Activated CD4-positive, alpha-beta T cell treated with anti-CD3 and anti-CD28 coated beads, Interleukin-2, amount 10 ng/mL, durations not matched to agents 24 days and 14 days (primary cell): ENCODE measurements at places on chromosomes 1 and 21. TPM values are rescaled to one million over a fixed set of nuclear protein-coding genes. Genes with fewer than 3 reads are reported as not detected.

CYP4A11 gene
- total RNA-seq = not detected in 2 replicates

NCAM2 gene
- 0.14 TPM in 1 of 2 replicates, not detected in the other for total RNA-seq

AMY1A gene
- total RNA-seq = not detected in 2 replicates

KRTCAP2 gene
- total RNA-seq = 244 and 245 TPM in 2 replicates

ZMYM4 gene
- total RNA-seq = 25.6 and 31.0 TPM in 2 replicates

NBPF20 gene
- 0.63 and 1.1 TPM in 2 replicates for total RNA-seq

WDTC1 gene
- 17.4 and 18.2 TPM in 2 replicates for total RNA-seq

NBPF4 gene
- total RNA-seq = 0.14 TPM in 1 of 2 replicates, not detected in the other

OR2L2 gene
- total RNA-seq = 0.07 TPM in 2 replicates

POU3F1 gene
- total RNA-seq = 1.4 and 1.5 TPM in 2 replicates

TMEM240 gene
- 0.52 TPM in 1 of 2 replicates, not detected in the other for total RNA-seq

ALPL gene
- total RNA-seq = not detected in 2 replicates

SLC45A1 gene
- 0.12 and 0.38 TPM in 2 replicates for total RNA-seq

GRCh38 chr1:224504297-224505041, 69.9 kb upstream of the WDR26 start:
- no peak for DNase-seq

GRCh38 chr1:227886503-227886961, 61.2 kb downstream of the WNT9A start:
- DNase-seq = peak; percentile 45

GRCh38 chr1:72462186-72462905, 180.0 kb upstream of the NEGR1 start:
- DNase-seq = no peak

DNA sequence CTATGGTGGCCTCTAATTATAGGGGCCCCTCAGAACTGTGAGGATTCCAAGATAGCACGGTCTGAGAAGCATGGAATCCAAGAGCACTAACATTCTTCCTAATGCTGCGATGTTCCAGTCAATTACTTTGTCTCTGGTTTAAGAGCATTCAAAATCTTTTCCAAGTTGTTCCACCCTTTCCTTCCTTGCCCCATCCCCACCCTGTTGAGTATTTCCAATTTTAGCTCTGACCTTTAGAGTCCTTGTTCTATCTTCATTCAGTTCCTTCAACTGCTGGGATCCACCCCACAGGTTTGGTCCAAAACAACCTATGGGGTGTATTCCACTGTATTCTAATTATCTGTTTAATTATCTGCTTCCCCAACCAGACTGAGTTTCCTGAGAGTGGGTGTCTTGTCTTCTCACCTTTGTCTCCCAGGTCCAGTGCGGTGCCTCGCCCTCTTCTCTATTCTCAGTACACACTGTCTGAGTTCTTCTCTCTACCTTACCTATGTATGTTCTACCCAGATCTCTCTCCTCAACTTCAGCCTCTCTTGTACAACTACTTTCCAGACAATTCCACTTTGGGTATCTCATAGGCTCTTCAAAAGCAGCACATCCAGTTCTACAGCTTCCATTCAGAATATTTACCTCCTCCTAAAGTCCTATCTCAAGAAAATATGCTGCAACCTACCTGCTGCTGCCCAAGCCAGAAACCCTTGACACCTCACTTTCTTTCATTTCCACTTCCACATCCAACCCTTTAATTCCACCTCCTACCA, 25.0 kb upstream of the BCL9 start:
- no peak for DNase-seq

DNA sequence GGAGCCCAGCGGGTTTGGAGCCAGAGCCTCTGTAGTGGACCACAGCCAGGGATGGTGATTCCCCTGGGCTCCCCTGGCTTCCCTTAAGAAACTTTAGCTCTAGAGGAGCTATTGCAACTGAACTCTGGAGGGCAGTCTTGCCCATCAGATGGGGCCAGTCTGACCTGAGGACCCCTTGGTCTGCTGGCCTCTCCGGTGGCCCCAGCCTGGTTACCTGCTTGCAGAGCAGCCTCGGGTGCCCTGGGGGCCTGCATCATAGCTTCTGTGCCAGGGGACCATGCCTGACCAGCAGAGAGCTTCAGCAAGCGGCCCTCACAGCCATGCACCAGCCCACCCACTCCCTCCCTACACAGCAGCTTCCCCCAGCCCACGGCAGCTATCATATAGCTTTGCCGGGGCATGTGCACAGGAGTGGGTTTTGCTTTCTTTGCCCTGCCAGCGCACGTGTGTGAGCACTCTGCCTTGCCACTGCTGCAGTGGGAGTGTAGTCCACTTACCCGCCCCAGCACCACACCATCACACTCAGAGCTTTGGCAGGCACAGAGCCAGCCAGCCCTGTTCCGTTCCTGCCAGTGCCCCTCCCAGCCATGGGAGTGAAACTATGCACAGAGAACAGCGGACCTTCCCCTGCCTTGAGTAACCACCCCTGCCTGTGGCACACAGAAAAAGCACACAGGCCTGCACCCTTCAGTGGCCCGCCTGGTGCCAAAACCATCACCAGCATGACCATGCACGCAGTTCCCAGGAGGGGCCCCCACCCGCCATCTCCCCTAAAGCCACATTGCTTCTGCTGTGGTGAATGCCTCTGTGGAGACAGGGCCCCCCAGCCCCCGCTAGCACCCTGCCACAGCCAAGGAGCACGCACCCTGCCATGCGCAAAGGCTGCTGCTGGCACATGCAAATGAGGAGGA, 442.9 kb upstream of the NEGR1 start:
- no peak for DNase-seq

- DNase-seq = peak; percentile 97
Measured at GRCh38 chr1:109687641-109688499, at the start of gene GSTM1. Gene GSTM1, plus strand, starts transcription at chr1:109687817. Its CDS starts 57 bp downstream, at chr1:109687874.

- no peak for DNase-seq
Measured at GRCh38 chr1:231691618-231692259, 65.1 kb downstream of the DISC1 start.

GRCh38 chr1:151372058-151372934, at the start of gene SELENBP1:
Gene SELENBP1, minus strand, starts transcription at chr1:151372705. Its CDS starts 64 bp downstream, at chr1:151372641.
- no peak for DNase-seq

DNA sequence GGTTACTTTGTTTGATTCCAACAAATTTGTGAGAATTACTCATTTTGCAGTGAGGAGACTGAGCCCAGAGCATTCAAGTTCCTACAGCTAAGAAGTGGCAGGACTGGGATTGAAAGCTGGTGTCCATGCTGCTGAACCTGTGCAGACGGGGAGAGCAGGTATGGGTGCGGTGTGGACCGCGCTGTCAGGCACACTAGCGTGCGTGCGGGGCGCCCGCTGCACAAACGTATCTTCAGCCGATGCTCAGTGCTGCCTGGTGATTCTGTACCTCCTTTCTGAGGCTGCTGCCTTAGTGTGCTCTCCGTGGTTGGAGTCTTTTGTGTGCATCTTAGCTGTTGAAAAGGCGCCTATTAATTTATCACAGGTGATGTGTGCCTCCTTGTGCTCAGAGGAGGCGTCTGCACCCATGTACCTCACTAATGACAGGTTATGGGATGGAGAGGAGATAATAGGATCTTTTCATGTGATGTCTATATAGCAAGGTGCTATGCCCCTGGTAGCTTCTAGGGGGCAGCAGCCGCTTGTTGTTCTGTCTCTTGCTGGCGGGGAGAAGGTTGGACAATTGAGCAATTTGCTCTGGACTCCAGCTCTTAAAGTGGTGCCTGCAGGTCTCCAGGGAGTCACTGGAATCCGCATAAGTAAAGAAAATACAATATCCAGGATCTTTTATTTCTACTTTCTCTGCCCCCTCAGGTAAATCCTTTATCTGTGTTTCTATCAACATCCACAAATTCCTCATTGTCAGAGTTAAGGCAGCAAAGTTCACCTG, 32.5 kb downstream of the PEX14 start:
- peak; percentile 83 for DNase-seq

DNA sequence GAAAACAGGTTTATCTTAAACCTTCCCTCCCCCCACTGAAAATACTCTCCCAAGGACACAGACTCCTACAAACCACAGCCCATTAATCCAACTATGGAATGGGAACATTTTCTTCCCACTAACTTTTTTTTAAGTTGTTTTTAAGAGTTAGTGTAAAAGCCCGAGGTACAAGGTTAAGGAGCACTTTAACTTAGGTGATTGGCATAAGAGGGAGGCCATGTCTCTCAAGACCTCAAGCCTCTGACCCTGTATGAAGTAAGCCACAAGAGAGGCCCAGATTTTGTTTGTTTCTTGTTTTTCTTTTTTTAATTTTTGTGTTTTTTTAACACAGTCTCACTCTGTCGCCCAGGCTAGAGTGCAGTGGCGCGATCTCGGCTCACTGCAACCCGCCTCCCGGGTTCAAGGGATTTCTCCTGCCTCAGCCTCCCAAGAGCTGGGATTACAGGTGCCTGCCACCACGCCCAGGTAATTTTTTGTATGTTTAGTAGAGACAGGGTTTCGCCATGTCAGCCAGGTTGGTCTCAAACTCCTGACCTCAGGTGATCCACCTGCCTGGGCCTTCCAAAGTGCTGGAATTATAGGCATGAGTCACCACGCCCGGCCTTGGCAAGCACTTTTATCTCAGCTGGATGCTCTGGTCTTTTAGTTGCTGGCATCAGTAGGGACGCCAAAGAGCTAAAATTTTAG, 14.4 kb downstream of the ARMH1 start:
- no peak for DNase-seq

- DNase-seq = no peak
Measured at GRCh38 chr1:81590171-81590570, 210.6 kb upstream of the ADGRL2 start.

DNA sequence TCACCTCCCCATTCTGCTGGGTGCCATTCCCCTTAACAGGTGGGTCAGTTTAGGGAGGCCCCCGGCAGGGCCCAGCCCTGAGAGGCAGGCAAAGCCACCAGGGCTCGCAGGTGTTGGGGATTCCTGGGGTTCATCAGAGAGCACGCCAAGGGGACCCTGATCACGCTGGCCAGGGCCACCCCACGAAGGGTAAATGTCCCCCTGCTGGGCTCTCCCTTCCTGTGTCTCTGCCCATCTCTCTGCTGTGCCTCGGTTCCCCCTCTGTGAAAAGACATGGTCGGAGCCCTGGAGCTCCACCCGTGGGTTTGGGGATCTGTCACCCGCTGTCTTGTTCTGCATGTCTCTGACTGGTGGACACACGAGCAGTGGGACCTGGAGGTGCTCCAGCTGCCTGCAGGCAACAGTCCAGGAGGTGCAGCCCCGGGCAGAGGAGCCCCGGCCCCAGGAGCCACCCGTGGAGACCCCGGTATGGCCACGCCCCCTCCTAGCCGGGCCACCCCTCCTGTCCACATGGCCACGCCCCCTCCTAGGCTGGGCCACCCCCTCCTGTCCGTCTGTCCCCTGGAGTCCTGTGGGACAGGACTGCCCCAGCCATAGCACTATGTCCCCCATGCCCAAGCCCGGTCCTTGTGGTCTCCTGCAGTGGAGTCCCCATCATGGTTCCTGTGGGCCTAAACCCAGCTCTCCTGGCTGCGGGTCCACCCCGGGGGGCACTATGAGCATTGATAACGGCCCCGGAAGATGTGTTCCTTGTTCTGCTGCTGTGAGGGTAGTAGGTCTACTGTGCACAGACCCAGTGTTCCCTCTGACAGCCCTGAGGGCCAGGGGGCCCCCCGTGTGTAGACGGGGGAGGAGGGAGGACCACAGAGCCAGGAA, 6.5 kb downstream of the AIRE start:
- no peak for DNase-seq

DNA sequence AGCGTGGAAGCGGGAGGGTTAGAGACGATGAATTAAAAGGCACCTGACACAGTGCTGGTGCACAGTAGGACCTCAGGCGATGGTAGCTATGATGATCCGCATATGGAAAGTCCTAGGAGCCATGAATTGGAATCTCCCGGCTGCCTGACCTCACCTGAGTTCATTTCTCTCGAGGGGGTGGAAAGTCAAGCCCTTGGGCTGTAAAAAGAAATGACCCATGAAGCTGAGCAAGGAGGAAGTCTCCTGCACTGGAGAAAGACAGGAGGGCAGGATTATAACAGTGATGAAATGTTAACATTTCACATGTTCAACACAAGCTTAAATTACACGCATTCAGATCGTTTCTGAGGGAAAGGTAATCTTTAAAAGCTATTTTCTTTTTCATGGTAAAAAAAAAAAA, 481.2 kb downstream of the MATN1 start:
- DNase-seq = no peak

GRCh38 chr1:54882519-54882918, 4.5 kb downstream of the DHCR24 start:
- no peak for DNase-seq

DNA sequence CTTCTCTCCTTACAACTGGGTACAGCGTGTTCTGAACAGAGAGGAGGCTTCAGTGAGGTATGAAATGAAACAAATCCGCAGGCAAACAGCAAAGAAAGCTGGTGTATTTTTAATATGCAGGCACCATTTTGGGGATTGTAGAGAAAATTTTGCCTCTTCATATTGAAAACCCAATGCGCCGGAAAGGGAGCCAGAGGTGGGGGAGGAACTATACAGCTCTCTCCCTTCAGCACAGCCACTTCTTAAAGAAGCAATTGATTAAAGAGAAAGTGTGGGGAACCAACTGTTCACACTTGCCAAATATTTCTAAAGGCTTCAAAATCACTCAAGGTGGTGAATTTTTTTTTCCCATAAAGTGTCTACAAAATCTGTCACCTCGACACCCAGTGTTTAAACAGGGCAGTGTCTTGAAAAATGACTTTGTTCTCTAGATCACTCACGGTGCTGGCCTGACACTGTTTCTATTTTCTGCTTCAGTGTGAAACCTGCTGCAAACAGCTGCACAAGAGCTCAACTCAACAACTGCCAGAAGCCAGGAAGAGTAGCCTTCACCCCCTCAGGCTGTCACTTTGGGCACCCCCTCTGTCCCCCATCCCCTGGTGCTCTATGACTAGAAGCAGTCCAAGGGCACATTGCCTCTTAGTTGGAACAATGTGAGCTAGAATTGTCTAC, 123.8 kb upstream of the CTTNBP2NL start:
- DNase-seq = no peak

- no peak for DNase-seq
Measured at GRCh38 chr21:27132266-27132665, 165.4 kb upstream of the ADAMTS5 start.

DNA sequence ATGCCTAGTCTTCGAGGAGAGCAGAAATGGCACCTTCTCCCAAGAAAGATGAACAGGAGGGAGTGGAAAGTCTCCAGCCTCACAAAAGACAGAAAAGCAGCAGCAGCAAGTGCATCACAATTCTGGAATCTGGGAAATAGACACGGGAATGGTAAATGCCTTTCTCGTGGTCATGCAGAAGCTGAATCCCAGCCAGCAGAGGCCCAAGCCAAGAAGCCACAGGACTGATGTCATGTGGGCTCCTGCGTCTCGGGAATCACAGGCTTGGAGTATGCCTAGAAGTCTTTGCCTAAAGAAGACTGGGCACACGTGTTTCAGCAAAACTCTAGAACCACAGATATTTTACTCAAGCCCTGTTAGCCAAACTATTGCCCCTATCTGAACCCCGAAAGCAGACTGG, 260.3 kb upstream of the PLD5 start:
- DNase-seq = no peak

- no peak for DNase-seq
Measured at GRCh38 chr21:37164742-37165141, 91.7 kb downstream of the TTC3 start.

GRCh38 chr1:226656201-226656600, 82.9 kb downstream of the ITPKB start:
- no peak for DNase-seq
